ENCODE measurements at places on chromosomes 2 and 18.

DNA sequence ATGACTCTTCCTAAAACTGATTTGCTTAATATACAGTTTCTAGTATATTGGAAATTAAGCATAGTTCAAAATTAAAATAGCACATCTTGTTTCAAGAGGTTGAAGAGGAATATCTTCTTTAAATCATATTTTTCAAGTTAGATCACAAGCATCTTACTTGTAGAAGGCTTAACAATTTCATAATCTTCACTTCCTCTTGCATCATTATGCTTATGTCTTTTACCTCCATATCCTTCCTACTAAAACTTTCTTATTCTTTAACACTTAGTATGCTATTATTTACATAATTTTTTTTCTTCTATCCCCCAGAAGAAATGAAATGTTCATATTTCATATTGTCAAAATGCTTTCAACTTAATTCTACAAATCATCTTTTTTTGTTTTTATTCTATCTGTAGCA is 1354.9 kb upstream of the TMEFF2 start:
- DNase-seq: no peak

- peak; percentile 65 for DNase-seq
Observed at GRCh38 chr2:54558188-54559005, 102.3 kb downstream of the SPTBN1 start.

GRCh38 chr18:65835881-65836280 is 85.1 kb downstream of the CDH7 start:
- no peak for DNase-seq

DNA sequence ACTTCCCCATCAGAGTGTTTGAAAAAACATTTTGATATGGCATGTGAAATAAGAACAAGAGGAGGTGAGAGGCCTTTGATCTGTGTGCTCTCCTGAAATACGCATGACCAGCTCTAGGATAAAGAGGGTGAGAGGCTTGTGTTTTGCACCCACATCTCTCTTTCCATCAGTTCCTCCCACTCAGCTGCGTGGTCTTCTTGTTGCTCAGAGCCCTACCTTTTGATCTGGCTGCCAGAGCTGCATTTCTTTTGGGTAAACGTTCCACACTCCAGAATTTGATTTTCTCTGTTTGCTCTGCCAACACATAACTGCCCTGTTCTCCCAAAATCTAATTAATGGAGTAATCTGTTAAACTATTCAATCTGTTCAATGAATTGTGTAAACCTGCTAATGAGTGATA is 72.0 kb upstream of the FN1 start:
- no peak for DNase-seq

- no peak for DNase-seq
Observed at GRCh38 chr2:206543073-206543472, 99.2 kb upstream of the FAM237A start.

DNA sequence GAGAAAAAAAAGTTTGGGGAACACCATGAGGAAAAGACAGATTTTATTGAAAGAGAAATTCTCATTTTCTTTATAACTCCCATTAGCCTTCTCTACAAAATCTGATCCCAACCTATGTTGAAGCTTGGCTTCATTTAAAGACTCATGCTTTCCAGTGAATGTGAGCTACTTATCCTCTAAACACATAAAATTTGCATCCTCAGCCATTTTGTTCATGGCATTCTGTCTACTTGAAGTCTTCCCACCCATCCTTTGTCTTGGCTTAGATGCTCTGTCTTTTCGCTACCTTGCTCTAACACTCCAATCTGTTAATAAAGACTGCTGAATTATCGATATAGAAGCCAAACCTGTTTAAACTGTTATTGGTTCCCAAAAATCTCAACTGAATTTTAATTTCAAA is 39.3 kb downstream of the GDF7 start:
- no peak for DNase-seq

GRCh38 chr2:168691221-168691620 is 111.2 kb upstream of the NOSTRIN start:
- no peak for DNase-seq

DNA sequence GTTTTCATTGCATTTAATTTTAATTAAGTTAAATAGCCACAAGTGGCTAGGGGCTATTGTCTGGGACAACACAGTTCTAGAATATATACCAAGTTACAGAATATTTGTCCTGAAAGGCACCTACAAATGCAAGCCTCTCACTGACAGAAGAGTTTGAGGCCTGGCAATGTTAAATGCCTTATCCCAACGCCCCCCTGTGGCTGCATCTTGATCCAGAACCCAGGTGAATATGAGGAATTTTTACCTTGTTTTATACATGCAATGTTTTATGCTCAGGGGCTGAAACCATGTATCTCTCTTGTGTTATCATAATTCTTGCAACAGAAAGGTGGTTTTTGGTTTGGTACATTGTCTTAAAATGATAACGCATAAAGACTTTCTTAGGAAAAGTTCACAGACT is 71.8 kb upstream of the SEC11C start:
- no peak for DNase-seq

GRCh38 chr2:144835634-144836350 is 315.9 kb upstream of the ZEB2 start:
- no peak for DNase-seq

- no peak for DNase-seq
Observed at GRCh38 chr18:2442006-2442405, 129.3 kb downstream of the METTL4 start.

GRCh38 chr2:121110924-121111323 is 174.1 kb downstream of the TFCP2L1 start:
- no peak for DNase-seq

DNA sequence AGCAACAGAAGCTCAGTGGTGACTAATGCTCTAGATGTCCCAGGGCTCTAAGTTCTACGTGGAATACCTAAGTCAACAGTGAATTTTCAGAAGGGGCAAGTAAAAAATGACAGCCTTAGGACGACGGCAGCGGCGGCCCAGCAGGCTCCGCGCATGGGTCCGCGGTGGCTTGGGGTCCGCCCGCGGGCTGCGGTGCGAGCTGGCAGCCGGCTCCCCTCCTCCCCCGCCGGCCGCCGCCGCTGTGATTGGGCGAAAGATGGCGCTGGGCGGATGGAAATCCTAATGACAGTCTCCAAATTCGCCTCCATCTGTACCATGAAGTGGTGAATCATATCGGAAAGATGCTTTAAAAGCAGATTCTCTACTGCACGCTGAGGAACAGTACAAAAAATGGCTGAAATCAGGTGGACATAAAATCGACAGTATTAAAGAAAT is 74.7 kb downstream of the HNRNPLL start:
- peak; percentile 25 for DNase-seq

GRCh38 chr2:190340369-190340768 is 3.0 kb upstream of the INPP1 start:
- DNase-seq: no peak

- DNase-seq: no peak
Observed at GRCh38 chr18:7084080-7085065, 33.2 kb downstream of the LAMA1 start.

DNA sequence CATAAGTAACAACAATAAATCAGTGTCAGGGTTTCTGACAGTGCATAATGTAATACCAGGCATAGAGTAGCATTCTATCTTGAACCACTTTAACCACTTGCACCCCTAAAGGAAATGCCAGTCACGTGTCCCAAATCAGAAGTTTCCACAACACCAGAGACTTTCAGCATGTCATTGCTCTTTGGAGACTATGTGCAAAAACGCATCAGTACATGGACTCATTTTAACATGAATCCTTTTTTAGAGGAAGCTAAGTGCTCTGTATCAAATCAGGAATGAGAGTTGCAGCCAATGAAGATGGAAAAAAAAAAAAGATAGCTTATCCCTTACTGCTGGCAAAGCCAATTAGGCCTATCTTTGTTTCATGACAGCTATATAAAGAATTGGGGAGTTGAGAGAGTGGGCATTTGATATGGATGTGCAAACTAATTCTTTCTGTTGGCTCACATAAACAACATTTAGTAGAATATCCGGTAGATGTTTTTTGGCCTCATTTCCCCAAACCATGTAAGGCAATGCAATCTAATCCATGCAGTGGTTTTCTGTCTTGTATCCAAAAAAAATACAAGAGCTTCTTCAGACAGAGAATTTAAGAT is 353.1 kb downstream of the IRS1 start:
- no peak for DNase-seq

DNA sequence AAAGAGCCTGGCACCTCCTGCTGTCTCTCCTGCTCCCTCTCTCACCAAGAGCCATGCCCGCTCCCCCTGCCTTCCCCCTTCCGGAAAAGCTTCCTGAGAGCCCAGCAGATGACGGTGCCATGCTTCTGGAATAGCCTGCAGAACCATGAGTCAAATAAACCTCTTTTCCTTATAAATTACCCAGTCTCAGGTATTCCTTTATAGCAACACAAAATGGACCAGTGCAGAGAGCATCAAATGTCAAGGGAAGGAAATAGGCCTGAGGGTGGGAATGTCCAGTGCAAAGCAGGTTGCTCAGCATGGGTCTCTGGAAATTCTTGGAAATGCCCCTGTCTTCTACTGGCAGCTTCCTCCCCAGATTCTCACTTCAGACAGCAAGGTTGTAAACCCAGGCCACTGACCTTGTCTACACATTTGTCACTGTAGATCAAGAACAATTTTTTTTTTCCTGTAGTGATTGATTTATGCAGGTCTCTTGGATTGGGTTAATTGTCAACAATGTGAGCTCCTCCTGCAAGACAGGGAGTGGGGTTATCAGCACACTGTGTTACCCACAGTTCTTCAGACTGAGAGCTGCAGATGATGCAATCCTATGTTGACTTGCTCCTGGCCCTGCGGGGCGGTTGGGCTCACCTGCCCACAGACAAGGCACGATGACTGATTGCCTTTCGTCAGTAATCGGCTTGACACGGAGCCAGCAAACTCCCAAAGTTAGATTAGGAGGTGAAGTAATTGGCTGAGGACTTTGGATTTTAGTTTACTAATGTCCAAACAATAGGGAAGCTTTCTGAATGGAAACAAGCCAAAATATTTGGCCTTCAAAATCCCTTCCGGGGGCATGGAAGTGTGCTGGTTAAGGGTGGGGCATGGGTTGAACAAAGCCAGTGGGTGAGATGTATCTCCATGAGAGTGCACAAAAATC is 5.4 kb upstream of the BOD1L2 start:
- DNase-seq: peak; percentile 56

- no peak for DNase-seq
Observed at GRCh38 chr2:11419781-11420180, 46.2 kb downstream of the E2F6 start.

GRCh38 chr2:221310730-221311129 is 261.4 kb downstream of the EPHA4 start:
- no peak for DNase-seq

DNA sequence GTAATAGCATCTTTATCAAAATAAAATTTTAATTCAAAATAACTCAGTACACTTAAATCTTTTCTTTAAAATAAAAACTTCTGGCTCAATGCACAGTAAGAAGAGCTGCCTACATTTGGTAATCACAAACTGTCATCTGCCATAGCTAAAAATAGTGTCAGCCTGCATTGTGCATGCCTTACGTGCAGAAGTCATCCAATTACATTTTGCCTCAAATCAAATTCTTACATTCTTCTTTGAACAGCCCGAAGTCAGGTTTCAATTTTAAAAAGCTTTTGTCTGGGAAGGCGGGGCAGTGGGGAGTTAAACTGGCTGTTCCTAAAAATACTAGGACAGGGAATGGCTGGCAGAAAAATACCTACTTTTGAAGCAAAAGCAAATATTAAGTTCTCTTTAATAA is 51.1 kb downstream of the RTN4 start:
- no peak for DNase-seq

Data from NCI-H1417 treated with DMSO at 0.1 percent for 48 hours (cell line).